ENCODE measurements at places on chromosomes 1 and 21. TPM values are rescaled to one million over a fixed set of nuclear protein-coding genes. Genes with fewer than 3 reads are reported as not detected.

DNA sequence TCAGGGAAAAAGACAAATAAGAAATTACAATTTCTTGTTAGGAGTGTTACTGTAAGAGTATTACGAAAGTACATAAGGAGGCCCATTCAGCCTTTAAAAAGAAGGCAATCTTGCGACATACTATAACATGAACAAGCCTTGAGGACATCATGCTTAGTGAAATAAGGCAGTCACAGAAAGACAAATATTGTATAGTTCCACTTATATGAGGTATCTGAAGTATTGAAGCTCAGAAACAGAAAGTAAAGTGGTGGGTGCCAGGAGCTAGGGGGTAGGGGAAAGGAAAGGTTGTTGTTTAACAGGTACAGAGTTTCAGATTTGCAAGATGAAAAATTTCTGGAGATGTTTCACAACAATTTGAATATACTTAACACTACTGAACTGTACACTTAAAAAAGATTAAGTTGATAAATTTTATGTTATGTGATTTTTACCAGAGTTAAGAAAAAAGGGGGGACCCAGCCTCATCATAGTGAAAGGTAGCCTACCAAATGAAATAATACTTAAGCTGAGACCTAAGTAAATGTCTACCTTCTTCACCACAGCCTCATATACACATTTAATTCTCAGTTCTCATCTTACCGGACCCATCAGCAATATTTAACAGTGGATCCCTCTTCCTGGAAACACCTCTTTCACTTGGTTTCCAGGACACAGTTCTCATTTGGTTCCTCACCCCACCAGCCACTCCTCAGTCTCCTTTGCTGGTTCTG is 19.5 kb downstream of the USP24 start:
- DNase-seq, result no peak

DNA sequence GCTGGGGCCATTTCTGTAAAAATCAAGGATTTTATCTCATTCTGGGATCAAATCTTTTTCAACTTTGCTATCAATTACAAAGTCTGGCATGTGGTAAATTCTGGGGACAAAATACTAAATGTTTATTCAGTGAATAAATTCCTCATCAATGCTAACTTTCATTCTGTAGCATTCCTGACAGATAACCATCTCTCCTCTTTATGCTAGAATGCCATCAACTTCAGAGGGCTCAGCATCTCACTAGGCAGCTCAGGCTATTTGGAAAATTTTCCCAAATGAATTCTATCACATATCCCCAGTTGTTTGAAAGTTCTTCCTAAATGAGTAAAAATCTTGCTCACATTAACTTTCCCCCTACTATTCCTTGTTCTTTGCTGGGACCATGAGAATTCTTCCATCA is 163.0 kb upstream of the DAB1 start:
- DNase-seq, result no peak

GRCh38 chr1:187871177-187871845 is 1042.6 kb downstream of the PLA2G4A start:
- no peak for DNase-seq

GRCh38 chr1:230824919-230825721 is 43.2 kb downstream of the C1orf198 start:
- DNase-seq, result no peak

Gene SRGAP2C
- 16.5 TPM for total RNA-seq

Gene CR1
- not detected for total RNA-seq

- no peak for DNase-seq
Measured at GRCh38 chr1:81950037-81950436, 149.3 kb downstream of the ADGRL2 start.

DNA sequence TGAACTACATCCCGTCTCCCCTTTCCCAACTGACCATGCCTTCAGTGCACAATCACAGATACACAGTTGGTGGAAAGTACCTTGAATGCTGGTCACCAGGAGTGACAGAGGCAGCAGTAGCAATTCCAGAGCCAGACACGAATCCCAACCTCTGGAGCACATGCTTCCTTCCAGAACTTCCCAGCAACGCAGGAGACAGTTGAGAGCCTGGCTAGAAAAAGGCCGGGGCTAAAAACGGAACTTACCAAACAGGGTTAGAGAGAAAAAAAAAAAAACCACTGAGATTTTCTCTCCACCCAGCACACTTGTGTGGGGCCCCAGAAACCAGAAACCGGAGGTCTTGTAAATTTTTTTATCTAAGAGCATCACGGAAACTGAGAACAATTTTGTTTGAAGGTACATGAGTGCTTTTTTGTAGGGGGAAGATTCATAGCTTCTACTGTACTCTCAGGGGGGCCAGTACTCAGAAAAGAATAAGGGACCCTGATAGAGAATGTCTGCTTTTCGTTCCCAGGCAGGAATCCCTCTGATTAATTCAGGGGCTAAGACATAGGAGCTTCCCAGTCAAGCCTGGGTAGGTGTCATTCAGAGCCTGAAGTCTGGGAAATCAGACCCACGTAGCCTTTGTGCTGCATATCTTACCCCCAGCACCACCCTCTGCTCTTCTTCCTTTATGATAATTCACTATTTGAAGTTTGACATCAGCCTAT is at the start of gene CD48:
Gene CD48, minus strand, starts transcription at position 221 of the 710 bp plus-strand sequence. Its CDS starts 59 bp downstream, at position 162.
- no peak for DNase-seq
